ENCODE measurements at places on chromosomes 7 and 10.

- DNase-seq = no peak
These were observed 884.5 kb upstream of the POT1 start for GRCh38 chr7:125814100-125814499.

GRCh38 chr10:43739161-43739560 is 90.5 kb upstream of the ZNF32 start:
- no peak for DNase-seq

DNA sequence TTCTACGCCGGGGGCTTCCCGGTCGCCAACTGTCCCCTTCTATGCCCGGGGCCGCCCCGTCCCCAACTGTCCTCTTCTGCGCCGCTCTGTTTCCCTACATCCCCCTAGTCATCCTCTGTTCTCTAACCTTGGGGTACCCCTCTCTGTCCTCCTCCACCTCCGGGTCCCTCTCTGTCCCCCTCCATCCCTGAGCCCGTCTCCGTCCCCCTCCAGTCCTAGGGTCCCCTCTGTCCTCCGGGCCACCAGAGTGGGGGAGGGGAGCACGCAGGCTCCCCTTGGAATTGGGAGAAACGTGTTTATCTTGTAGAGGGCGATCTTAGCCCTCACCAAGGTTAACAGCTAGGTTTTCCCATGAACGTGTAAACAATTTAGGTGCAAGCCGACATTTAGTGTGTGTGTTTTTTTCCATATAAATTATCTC is 852 bp upstream of the KLF6 start:
- DNase-seq = no peak

- no peak for DNase-seq
These were observed 44.8 kb upstream of the CDK1 start for GRCh38 chr10:60733517-60733822.

DNA sequence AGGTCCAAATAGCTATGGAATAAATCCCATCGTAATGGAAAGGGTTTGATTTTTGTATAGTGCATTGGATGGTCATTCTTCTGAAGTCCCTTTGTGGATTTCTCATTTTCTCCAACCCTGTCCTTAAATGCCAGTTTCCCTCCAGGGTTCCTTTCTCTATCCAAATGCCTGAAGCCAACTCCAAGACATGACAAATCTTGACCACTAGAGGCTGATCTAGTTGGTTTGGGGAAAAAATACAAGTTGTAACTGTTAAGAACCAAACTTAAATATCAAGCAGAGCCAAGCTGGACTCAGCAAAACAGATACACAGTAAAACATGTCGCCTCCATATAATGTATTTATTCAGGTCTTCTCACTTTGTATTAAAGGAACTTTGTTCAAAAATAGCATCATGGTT is 28.7 kb downstream of the FRMD4A start:
- DNase-seq = no peak

- DNase-seq = no peak
These were observed 28.9 kb downstream of the CPA1 start for GRCh38 chr7:130409067-130409711.

GRCh38 chr7:55557666-55558188 is 14.6 kb downstream of the VOPP1 start:
- DNase-seq = no peak

DNA sequence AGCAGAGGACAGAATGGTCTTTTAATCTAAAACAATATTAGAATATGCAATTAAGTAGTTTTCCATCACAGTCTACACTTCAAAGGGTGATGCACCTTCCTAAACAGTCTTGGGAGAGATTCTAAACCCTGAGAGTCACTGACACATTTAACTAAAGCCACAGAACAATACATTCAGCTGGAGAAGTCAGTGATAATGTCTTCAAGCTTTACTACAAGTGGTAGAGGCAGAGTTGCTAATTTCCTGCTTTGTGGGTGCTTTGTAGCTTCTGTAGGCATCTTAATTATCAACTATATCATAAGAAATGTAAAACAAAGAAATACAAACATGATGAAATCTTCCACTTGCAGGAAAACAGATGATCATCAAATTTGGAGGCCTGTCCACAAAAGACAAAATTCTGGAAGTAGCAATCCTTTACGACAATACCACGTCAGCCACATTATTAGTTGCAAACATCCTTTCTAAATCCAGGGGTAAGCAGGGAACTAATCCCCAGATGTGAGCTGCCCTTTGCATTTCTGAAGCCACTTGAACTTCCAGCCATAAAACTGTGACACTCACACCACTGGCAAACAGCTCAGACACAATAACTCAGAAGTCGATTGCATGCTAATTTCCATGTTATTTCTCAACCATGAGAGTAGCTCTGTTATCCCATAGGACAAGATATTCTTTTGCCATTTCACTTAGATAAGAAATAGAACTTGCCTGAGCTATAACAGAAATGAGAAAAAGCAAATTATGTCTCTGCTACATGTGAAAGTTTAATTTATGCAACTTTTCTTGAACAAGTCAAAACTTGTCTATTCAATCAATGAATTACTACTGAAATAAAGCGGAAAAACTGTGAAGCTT is 212.2 kb downstream of the FAM107B start:
- DNase-seq = no peak

DNA sequence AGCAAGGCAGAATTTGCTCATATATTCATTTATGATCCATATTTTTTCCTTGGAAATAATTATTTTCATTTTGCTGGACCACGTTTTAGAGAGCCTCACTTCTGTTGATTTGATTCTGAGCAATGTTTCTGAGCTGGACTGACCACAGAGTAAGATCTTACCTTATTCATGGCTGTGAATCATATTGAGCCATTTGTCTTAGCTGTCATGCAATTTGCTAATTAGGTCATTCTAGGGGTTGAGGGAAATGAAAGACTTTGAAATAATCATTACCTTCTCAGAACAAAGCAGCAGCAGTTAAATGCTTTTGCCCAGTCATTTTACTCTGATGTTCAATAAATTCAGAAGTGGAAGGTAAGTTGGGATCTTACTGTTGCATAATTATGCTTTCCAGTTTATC is 251.4 kb downstream of the SDK1 start:
- no peak for DNase-seq

DNA sequence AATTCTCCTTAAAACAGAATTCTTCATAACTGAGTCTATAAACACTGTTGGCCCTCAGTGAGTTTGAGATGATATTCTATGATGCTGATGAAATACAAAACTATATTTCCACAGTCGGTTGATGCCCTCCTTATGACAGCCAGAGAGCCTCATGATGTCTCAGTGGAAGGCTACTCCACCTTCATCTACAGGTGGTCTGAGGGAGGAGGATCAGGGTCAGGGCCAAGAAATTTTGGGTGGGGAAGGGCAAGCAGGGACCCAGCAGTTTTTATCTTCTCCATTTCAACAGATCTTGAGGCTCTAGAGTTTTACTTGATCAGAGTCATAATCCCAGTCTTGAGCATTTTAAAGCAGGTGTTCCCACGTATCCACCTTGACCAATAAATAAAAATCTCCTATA is 90.8 kb downstream of the CCDC71L start:
- no peak for DNase-seq

DNA sequence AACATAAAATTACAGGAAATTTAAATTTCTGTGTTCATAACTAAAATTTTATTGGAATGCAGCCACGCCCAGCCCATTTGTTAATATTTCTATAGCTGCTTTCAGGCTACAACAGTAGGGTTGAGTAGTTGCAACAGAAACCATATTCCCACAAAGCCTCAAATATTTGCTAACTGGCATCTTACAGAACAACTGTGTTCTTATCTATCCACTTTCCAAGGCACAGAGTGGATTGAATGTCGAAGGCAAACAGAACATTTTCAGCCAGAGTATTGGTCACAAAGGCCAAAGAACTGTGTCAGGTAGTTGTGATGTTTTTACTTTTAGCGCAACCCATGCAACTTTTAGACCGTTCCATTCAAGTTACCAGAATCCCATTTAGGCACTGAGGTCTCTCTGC is 51.1 kb upstream of the OPN4 start:
- no peak for DNase-seq
